Astrocyte (in vitro differentiated cells and primary cell): ENCODE measurements at places on chromosomes 5 and 9. TPM values are rescaled to one million over a fixed set of nuclear protein-coding genes. Genes with fewer than 3 reads are reported as not detected.

The ENTREP1 gene
- 2.0 and 3.4 TPM in 2 replicates for total RNA-seq

DNA sequence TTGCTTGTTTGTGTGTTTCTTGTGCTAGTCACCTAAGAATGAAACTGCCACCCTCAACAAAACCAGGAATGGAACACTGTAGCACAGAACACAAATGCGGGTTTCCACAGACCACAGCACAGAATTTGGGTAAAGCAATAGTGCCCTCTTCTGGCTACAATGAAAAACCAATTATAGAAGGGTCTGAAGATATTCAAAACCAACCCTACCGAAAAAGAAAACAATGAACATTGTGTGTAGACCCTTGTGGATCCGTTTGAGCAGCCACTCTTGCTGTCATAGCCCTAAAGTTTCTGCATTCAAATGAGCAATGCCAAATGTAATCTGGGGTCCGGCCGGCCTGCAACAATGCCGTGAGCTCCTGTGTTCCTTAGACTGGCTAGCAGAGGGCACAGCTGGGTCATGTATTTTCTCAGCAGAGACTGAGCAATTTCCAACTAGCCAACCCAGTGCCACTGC is 8.3 kb upstream of the ENC1 start:
- DNase-seq, result peak; percentile 56

The TUSC1 gene
- total RNA-seq, result 1.9 and 2.7 TPM in 2 replicates

The ENHO gene
- total RNA-seq, result 0.55 and 1.1 TPM in 2 replicates

The MYO10 gene
- 65.7 and 80.2 TPM in 2 replicates for total RNA-seq

GRCh38 chr9:1536522-1537170 is 478.5 kb upstream of the SMARCA2 start:
- no peak for DNase-seq

DNA sequence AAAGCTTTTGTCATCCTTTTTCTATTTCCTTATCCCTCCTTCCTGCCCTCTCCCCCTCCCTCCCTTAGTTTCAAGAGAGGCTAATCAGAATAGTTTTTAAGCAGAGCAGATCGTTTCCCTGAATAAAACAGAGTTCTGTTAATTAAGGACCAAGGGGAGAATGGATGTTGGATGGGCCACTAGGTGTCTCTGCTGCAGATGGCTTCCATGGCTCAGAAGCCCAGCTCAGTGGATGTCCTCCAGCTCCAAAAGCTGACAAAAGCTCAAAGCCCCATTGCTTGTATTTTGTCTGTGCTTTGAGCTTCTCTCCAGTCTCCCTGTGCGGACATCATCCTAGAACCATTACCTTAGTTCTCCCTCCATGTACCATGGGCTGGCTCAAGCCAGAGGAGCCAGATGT is 21.0 kb upstream of the NPR3 start:
- DNase-seq, result no peak

- no peak for DNase-seq
These were observed 63.3 kb downstream of the DCP2 start for GRCh38 chr5:113039934-113040285.

GRCh38 chr5:98775246-98776065 is 2.0 kb downstream of the RGMB start:
- no peak for DNase-seq

DNA sequence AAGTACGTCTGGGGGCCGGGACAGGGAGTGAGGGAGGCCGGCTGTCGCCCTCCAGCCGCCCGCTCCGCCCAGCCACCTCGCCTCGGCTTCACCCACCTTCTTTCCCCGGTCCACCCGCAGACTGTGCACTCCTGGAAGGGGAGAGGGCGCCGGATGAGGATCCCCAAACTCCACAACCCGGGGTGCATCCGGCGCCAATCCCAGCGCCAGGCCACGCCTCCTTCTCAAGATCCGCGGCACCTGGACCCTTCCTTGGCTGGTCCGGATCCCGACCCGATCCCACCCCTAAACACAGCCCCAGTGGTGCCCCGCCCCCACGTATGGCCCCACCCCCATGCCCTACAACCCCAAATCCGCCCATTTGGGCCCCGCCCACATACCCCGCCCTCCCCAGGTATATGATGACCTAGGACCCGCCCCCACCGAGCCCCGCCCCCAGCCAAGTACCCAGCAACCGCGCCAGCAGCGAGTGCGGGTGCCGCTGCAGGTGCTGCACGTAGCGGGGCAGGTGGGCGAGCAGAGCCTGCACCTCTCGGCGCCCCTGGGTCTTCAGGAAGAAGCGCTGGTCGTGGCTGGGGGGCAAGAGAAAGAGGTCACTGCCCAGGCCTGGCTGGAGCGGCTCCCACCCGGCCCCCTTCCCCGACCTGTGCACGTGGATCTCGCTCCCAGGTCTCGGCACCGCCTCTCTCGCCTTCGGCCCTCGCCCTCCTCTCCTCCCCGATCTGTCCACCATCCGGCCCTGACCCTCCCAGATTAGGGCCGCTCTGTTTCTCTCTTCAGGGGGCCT is 3.2 kb downstream of the PIP5KL1 start:
- no peak for DNase-seq

DNA sequence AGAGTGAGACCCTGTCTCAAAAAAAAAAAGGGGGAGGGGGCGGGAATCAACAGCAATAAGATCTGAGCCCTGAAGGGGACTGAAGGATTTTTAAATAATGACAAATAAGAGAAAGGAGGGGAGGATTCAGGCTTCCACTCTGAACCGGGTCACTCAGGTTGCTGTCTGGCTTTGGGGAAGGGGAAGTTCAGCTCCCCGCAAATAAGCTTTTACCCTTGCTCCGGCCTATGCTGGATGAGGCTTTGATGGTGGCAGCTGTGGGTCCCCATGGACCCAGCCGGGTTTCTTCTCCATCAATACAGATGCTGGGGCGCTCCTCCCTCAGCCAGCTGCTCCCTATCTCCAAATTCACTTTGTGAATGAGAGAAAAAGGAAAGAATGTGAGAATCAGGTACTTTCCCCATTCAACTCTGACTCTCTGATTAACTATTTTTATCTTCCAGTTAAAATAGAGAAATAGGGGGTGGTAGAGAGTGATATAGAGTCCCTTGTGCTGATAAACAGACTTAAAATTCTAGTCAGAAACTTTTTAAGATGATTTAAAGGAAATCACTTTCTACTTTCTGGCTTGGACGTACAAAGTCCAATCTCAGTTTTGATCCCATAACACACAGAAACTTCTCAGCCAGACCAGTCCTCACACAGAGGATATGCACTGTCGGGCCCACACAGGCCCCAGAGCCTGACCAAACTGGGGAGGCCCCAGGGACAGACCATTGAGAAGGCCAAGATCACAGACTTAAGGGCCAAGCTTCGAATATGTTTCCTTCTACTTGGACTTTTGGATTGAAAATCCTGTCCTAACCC is 39.6 kb downstream of the C5orf15 start:
- DNase-seq, result no peak

GRCh38 chr9:113562653-113563381 is 99.3 kb downstream of the RGS3 start:
- no peak for DNase-seq

The MAP1B gene
- 386 and 476 TPM in 2 replicates for total RNA-seq

The JADE2 gene
- total RNA-seq, result 25.3 and 30.3 TPM in 2 replicates

The ELOVL7 gene
- 0.72 and 1.0 TPM in 2 replicates for total RNA-seq

DNA sequence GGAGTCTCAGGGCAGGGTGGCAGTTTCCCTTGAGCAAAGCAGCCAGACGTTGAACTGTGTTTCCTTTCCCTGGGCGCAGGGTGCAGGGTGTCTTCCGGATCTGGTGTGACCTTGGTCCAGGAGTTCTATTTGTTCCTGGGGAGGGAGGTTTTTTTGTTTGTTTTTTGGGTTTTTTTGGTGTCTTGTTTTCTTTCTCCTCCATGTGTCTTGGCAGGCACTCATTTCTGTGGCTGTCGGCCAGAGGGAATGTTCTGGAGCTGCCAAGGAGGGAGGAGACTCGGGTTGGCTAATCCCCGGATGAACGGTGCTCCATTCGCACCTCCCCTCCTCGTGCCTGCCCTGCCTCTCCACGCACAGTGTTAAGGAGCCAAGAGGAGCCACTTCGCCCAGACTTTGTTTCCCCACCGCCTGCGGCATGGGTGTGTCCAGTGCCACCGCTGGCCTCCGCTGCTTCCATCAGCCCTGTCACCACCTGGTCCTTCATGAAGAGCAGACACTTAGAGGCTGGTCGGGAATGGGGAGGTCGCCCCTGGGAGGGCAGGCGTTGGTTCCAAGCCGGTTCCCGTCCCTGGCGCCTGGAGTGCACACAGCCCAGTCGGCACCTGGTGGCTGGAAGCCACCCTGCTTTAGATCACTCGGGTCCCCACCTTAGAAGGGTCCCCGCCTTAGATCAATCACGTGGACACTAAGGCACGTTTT is 3.5 kb upstream of the PHYHD1 start:
- peak; percentile 63 for DNase-seq

DNA sequence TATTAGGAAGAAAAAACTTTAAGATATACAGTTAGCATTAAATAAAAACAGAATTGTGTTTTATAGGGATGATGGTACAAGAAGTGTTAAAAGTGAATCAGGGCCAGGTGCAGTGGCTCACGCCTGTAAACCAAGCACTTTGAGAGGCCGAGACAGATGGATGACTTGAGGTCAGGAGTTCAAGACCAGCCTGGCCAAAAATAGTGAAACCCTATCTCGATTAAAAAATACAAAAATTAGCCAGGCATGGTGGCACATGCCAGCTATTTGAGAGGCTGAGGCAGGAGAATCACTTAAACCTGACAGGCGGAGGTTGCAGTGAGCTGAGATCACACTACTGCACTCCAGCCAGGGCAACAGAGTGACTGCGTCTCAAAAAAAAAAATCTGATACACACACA is 282.9 kb upstream of the ATP10B start:
- no peak for DNase-seq

- DNase-seq, result no peak
These were observed 61.0 kb upstream of the TARS1 start for GRCh38 chr5:33379757-33380156.

- no peak for DNase-seq
These were observed 291.6 kb downstream of the TLE1 start for GRCh38 chr9:81397481-81398381.

DNA sequence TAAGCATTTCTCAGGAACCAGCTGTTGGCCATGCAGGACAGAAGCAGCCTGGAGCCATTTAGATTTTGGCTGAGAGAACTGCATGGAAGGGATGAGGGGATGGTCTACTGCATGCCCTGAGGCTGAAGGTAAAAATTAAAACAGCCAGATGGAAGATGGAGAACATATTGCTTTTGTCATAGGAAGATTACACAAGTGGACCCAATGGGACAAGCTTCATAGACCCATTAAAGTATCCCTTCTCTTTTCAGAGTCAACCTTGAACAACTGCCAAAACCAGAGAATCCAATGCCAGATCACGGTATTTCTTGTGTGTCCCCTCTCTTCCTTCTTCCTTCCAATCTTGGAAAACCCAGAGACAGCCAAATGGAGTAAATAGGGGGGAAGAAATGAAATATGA is 253.4 kb downstream of the NR2F1-AS1 start:
- no peak for DNase-seq

DNA sequence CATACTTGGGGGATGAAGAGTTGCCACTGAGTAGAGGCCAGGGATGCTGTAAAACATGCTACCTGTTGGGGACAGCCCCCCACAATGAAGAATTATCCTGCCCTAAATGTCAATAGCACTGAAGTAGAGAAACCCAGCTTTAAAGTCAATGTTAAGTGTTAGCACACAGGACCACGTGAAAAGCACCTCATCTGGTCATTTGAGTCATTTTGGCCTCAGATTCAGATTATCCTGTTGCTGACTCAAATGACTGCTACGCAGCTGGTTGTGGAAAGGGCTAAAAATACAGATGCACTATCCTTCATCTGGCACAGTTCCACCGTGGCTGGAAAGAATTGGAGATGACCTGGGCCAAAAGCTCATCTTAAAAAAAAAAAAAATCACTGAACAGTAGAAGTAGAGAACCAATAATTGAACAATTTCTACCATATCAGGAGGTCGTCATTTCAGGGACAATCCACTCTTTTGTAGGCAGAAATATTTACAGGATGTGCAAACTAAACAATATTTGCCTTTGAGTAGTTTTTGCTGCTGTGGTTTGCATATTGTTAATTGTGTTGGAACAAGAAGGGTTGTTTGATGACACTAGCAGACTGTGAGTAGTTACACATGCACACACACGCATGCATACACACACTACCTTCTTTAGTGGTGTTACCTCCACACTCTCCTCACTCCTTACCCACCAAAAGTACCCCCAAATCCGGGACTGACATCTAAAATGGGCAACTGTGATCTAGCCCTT is 195.3 kb upstream of the KLF9 start:
- DNase-seq, result peak; percentile 95

The PLPP7 gene
- 0.20 and 0.65 TPM in 2 replicates for total RNA-seq

- no peak for DNase-seq
These were observed 62.9 kb upstream of the ZNF622 start for GRCh38 chr5:16528382-16529110.

GRCh38 chr9:136225748-136226679 is 19.6 kb downstream of the QSOX2 start:
- DNase-seq, result peak; percentile 10

DNA sequence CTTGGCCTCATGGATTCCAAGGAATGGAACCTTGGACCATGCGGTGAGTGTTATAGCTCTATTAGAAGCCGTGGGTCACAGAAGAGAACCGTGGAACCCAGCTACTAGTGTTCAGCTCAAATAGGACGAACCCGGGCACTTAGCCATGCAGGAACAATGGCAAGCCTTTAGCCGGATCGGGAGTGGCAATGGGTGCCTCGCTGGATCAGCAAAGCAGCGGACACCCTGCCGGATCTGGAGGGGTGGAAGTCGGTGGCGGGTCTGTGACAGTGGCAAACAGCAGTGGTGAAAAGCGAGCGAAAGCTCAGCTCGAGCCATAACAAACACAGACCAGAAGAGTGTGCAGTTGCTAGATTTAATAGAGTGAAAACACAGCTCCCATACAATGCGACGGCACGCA is 2.4 kb upstream of the CDO1 start:
- DNase-seq, result no peak

DNA sequence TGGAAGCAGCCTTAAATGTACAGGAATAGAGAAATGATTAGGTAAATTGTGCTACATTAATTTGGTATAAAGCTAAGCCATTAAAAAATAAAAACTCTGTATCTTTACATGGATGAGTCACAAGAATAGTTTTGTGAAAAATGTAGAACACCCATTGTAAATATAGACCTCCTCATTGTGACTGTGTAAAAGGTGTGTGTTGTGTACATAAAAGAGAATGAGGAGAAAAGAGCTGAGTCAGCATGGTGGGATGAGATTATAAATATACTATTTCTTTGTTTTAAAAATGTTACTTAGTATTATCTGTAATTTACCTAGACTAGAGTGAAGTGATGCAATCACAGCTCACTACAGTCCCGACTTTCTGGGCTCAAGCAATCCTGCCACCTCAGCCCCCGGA is 250.5 kb downstream of the KIAA0825 start:
- no peak for DNase-seq

GRCh38 chr5:25005431-25005830 is 360.7 kb upstream of the CDH10 start:
- no peak for DNase-seq

GRCh38 chr9:116189683-116190082 is 36.1 kb downstream of the PAPPA start:
- no peak for DNase-seq

The TAF11L5 gene
- total RNA-seq, result not detected in 2 replicates

The DDX46 gene
- 43.6 and 46.2 TPM in 2 replicates for total RNA-seq
